NCI-H1092 treated with DMSO at 0.1 percent for 48 hours (cell line): ENCODE measurements at places on chromosomes 1 and 21.

DNA sequence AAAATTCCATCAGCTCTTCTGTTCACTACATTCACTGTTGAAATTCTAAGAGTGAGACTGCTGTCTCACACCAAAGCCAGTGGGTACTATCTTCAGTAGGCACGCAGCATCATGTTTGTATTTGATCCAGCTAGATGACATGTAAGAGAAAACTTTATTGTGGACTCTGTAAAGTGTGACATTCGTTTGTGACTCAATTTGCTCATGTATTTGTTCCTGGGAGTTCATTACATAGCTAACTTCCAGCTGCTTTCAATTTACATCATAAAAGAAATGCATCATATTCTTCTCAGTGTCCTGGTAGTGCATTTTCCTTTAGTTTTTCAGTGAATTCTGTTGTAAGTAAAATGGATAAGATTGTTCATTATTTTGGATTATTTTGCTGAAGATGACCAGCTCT, 31.4 kb downstream of the CTH start:
- no peak for DNase-seq

- no peak for DNase-seq
These were observed 2.6 kb upstream of the MFN2 start for GRCh38 chr1:11977625-11978024.

DNA sequence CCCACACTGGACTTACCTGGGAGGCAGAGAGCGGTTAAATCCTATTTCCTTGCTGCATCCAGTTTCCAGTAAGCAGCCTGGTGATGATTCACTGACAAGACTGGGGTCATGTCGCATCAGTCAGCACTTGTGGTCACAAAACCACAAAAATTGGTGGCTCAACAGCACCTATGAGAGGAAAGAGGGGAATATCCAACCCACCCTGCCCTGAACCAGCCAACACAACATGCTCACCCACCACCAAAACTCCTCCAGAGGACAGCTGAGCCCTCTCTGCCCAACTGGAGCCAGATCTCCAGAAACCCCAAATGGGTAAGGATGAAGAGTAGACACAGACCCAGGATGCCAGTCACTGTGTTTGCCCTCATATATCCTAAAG, 64.0 kb downstream of the CD46 start:
- no peak for DNase-seq

GRCh38 chr1:210288116-210288515, 40.6 kb upstream of the HHAT start:
- DNase-seq, result no peak

DNA sequence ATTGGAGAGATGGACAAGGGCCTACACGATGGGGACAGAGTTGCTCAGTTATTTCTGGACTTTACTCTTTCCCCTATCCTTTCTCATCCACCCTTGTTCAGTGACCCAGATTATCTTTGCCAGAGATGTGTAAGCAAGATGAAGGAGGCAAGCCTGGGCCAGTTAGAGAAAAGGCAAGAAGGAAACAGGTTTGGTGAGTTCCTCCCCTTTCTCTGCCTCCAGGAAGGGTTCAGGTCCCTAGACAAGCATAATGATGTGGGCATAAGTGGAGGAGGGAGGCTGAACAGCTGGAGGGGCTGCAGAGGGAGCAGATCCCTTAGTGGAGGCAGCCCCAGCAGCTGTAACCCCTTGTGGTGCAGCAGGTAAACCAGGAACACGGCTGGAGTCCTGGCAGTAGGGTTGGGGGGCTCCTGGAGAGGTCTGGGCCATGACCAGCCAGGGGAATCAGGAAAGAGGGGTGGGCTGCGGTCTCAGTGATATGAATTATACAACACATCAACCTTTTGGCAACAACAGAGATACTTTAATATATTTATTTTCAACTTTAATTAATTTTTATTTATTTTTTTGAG, 9.2 kb upstream of the CDC42 start:
- peak; percentile 21 for DNase-seq

DNA sequence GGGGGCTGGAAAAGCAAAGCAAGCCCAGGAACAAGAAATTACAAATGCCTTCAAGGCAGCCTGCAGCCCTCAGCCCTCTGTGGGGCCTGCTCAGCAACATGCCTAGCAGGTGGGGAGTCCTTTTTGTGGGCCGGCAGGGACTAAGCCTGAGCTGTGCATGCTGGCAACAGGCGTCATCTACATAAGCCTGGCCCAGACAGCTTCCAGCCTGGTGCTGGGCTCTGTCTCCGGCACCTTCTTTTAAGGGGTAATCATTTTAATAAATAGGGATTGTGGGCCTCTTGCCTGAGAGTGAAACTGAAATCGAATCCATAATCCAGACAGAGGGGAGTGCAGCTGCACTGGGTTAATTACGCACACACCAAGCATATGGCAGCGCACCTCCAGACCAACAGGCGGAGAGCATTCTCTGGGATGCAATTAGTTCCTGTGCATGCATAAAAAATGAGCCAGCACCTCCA, 96.6 kb downstream of the DDX20 start:
- peak; percentile 52 for DNase-seq

DNA sequence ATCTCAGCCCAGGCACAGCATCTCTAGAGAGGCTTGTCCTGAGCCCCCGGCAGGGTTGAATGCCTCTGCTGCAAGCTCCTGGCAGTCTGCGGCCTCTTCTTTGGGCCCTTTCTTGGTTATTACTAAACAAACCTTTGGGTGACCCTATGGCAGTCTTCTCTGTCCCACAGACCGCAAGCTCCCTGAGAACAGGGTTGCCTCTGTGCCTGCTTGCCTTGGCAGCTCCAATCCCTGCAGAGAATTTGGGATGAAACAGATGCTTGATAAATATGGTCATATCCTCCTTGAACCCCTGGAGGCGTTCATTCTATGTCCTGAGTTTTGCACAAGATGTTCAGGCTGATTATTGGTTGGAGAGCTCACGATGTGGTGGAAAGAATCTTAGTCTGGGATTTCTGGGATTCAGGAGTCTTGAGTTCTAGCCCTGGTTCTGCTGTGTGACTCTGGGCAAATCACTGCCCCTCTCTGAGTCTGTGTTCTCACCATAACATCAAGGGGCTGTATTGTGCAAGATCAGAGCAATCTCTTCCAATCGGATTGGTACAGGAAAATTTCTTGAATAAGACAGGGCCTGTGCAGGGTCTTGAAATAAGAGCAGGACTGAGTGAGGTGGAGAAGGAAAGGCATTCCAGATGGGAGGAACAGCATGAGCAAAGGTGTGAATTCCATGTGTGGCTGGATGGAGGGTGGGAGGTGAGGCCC, 49.6 kb downstream of the EDN2 start:
- DNase-seq, result no peak

- DNase-seq, result no peak
These were observed 44.4 kb upstream of the LRRC8C start for GRCh38 chr1:89588480-89588879.
